ENCODE measurements at places on chromosomes 3 and 15.
A peak's percentile ranks its signal among the peaks of the same experiment; 100 is the strongest.

DNA sequence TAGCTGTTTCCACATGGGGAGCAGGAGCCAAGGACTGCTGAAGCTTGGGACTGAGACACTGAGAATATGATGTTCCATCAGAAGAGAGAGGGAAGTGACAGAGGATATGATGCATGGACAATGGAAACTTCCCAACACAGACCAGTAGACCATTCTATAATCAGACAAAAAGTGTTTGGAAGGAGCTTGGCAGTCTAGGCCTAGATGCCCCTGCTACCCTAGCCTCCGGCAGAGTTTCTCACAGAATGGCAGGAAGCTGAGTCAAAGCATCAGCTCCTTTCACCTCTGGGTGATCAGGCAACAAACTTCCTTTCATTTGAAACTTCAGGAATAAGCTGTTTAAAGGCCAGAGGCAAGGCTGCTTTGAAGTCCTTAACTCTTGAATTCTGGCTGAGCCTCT lies 222.0 kb downstream of the NEK10 start:
- DNase-seq: no peak

- no peak for DNase-seq
Observed at GRCh38 chr3:11050666-11051323, 58.2 kb downstream of the SLC6A1 start.

- no peak for DNase-seq
Observed at GRCh38 chr3:139173372-139174108, 128.8 kb upstream of the PRR23C start.

- DNase-seq: no peak
Observed at GRCh38 chr3:101677436-101678286, 729 bp upstream of the ZBTB11 start.

- DNase-seq: peak; percentile 50
Observed at GRCh38 chr3:99562138-99562537, 76.3 kb upstream of the COL8A1 start.

- DNase-seq: no peak
Observed at GRCh38 chr3:120284747-120285507, at the start of gene GPR156. Gene GPR156, minus strand, starts transcription at chr3:120285222. Its CDS starts 41,124 bp downstream, at chr3:120244098.

DNA sequence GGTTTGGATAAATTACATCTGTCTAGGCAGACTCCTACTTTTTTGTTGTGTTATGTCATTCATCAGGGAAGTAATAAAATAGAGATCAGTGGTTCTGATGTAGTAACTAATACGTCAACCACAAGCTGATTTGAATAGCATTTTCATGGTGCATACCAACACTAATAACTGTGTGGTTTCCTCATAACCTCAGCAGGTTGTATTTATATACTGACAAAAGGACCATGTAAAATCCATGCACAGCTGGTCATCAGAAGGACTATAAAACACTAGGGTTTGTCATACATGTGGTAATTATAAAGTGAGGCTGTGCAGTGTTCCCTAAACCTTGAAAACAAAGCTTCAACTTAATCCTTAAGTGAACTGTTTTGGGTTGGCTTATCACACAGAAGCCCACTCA lies 216.8 kb upstream of the RBMS3 start:
- DNase-seq: peak; percentile 48

- no peak for DNase-seq
Observed at GRCh38 chr15:98845138-98845884, 162.3 kb downstream of the PGPEP1L start.

- no peak for DNase-seq
Observed at GRCh38 chr3:100151024-100151707, 36.9 kb upstream of the FILIP1L start.

- no peak for DNase-seq
Observed at GRCh38 chr3:127276396-127276795, 11.4 kb downstream of the PRR20G start.

DNA sequence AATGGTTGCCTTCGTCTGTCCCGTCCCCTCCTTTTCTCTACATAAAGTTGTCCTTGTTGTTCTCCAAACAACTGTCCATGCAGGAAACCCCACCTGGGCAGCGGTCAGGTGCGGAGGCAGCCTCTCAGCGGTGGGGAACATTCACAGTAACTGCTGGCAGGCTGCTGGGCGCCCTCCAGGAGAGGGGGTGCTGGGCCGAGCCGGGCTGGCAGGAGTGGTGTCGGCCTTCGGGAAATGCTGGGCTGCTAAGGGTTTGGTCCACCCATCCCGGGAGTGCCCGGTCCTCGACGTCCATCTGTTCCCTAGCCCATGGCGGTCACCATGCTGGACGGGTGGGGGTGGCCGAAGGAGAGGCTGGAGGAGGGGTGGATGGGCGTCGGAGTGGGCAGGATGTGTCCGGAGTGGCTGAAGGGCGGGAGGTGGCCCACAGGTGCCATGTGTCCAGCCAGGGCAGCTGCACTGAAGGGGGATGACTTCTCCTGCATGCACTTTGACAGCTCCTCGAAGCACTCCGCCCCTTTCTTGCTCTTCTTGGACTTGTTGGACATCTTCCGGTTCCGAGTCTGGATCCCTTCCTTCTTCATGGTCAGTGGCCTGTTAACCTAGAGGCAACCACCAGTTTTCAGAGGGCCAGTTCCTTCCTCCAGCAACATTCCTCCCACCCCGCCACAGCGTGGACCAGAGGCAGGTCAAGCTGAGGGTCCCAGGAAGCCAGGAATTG lies 12.1 kb downstream of the GATA2 start:
- no peak for DNase-seq

DNA sequence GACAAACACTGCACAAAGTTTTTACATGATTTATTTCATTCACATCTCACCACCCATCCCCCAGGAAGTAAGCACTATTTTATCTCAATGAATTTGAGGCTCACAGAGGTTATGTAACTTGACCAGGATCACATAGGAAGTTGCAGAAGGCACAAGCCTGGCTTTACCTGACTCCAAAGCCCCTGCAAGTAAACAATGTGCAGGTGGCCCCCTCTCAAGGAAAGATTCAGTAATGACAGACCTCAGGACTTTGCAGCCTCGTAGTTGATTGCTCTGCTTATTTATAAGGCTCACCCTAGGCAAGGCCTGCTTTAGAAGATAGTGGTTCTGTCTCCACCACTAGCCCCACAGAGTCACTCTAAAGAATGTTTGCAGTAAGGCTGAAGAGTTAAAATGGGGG lies 79.8 kb upstream of the MDFIC2 start:
- DNase-seq: no peak

DNA sequence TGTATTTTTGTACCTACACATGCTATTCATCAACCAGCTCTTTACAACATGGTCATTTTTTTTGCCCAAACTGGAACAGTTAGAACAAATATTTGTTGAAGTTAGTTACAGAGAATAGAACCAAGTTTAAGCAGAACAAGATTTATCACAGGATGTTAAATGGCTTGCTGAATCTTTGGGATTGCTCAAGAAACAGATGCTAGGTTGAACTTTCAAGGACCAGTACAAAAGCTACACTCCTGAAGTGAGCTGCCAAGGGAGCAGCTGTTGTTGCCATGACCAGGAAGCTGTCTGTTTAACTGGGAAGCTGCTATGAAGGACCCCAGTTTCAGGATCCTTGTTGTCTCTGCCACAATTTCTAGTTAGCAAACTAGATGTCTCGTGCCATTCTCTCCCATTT lies 53.7 kb downstream of the ZIC1 start:
- no peak for DNase-seq

- DNase-seq: peak; percentile 63
Observed at GRCh38 chr3:23183731-23184130, 19.4 kb upstream of the UBE2E2 start.

- peak; percentile 90 for DNase-seq
Observed at GRCh38 chr3:23567917-23568316, 237.8 kb upstream of the UBE2E1 start.

- no peak for DNase-seq
Observed at GRCh38 chr15:80501476-80501875, 97.3 kb downstream of the ARNT2 start.

- DNase-seq: no peak
Observed at GRCh38 chr3:143910756-143911155, 60.9 kb upstream of the DIPK2A start.

DNA sequence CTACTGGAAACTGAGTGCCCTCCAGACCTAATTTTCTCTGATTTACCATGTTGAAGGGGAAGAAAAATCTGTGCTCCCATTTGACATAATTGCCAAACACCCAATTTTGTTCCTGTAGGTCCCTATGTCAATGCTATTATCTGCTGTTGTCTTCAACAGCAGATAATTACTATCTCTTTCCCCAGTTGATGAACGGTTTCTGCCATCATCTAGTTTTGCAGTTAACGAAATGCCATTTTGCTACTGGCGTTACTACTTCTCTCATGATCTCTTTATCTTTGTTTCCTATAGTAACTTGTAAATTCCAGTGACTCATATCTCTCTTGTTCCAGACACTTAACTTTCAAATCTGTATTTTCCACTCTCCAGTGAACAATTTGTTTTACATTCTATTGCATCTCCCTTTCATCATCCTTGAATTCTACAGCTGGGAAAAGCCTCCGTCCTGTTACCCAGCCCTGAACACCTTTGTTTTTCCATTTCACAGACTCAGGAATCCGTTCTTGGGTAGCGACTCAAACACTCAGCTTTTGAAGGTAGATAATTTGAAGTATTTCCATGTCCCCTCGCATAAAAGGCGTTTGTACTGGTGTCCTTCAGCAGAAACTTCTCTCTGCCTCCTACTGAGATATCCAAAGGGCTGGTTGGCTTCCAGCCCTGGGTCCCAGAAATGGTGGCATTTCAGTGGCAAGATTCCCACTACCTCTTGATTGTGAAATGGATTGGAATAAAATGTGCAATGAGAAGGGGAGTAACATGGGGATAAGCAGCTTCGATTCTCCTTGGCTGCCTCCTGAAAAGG lies 111.7 kb downstream of the FOXB1 start:
- no peak for DNase-seq

DNA sequence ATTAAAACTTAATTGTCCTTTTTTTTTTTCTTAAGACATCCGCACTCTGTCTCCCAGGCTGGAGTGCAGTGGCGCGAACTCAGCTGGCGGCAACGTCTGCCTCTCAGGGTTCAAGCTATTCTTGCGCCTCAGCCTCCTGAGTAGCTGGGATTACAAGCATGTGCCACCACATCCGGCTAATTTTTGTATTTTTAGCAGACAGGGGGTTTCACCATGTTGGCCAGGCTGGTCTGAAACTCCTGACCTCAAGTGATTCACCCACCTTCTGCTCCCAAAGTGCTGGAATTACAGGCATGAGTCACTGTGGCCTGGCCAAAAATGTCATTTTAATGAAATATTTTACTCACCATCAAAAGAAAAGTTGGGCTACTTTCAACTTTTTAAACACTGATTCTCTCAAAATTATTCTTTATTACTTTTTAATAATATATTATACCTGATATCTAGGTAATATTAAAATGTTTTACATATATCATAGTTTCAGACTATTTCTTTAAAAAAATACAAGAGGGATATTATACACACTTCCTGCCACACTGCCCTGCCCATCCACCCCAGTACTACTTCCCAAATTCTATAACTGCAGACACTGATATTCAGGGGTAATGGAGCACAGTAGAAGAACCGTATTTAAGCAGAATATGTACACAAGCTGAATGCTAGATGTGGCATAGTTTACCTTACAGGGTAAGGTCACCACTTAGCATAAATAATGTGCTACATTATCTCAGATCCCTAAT lies 723.9 kb upstream of the ZNF385D start:
- no peak for DNase-seq
